ENCODE measurements at places on chromosomes 1 and 21.

- no peak for DNase-seq
These were observed 129.0 kb upstream of the TMPRSS2 start for GRCh38 chr21:41636636-41637630.

DNA sequence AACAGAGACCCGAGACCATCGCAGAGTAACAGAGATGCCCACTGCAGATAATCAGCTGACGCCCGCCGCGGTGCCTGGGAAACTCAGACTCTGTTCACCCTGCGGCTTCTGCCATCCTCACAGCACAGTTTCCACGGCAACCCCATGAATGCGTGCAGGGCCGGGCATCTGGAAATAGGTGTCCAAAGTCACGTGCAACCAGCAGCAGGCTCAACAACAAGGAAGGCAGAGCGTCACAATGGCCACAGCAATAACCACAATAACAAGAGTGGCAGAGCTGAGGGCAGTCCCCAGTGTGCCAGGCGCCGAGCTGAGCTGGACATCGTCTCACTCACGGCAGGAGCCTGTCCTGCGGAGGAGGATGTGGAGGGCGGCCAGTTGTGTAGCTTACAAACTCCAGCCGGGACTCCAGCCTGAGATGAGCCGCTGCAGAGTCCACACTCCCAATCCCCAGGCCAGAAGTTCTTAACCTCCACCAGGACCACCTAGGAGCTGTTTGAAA is 102.0 kb downstream of the CRYAA start:
- DNase-seq = no peak

DNA sequence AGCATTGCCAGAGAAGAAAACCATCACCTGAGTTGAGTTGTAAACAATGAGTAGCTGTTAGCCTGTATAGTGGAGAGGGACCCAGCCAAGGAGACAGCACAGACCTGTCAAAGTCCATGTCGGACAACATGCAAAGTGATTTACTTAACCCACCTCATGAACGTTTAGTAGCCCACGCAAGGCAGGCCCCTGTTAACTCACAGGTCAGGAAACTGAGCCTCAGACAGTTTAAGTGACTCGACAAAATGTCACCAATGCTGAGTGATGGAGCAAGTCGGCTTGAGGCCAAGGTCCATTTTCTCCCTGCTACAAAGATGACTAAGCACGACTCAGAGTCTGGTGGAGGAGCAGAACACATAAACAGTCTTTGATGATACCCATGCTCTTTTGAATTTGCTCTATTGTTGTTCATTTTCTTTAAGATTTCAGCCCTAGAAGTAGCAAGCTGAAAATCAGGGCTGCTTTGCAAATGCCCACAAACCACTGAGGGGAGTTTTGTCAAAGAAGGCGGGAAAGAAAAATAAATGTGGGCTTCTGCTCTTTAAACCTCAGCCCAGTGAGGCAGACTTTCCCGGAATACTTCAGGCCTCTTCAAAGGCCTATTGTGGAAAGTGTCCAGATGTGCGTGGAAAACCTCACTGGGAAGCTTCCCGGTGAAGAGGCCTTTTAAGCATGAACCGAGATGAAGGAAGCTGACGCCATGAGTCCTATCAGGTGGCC is 83.8 kb upstream of the HOOK1 start:
- no peak for DNase-seq

DNA sequence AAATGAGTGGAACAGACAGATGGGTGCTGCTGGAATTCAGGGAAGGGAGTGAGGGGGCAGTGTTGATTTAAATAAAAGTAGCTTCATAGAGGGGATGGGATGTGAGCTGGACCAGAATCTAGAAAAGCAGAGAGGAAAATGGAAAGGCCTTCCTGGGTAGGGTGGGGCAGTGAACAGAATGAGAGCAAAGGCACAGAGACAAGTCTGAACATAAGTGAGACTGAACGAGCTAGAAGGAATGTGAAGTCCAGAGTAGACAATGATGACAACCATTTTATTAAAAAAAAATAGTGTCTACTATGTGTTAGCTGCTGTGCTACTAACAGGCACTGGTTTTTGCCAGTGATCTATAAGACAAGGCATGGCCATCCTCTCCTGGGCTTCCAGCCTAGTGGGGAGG is 36.0 kb downstream of the ELK4 start:
- DNase-seq = no peak

DNA sequence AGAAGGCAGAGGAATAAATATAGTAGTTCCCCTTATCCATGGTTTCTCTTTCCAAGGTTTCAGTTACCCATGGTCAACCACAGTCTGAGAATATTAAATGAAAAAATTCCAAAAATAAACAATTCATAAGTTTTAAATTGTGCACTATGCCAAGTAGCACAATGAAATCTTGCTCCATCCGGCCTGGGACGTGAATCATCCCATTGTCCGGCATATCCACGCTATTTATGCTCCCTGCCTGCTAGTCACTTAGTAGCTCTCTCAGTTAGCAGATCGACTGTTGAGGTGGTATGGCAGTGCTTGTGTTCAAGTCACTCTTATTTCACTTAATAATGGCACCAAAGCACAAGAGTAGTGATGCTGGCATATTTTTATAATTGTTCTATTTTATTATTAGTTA is 58.6 kb upstream of the ARHGAP29 start:
- DNase-seq = no peak
